GM10248 (cell line): ENCODE measurements at places on chromosomes 1 and 21.

DNA sequence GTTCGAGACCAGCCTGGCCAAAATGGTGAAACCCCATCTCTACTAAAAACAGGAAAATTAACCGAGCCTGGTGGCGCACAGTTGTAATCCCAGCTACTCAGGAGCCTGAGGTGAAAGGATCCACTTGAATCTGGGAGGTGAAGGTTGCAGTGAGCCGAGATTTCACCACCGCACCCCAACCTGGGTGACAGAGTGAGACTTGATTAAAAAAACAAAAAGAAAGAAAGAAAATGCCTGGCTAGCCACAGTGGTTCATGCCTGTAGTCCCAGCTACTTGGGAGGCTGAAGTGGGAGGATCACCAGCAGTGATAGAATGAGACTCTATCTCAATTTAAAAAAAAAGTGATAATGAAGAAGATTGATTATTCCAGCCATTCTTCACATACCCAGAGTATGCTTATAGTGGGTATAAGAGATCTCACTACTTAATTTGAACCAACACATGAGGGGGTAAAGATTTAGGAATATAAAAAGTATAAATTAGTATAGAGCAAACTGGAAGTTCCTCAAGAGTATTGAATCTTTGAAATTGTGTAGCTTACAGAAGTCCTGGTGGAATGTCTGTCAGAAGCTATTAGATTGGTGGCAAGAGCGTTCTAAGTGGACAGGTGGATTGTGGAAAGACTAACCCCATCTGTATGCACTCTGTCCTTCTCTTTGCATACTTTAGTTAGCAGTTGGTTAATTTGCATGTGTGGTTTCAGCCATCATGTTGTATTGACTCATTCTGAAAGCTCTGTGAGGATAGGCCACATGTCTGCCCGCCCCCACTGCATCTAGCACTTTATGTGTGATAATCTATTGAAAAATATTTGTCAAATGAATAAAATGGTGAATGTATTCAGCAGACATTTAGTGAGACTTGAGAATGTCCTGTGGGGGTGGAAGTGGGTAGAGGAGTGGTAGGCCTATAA lies 25.0 kb downstream of the RLF start:
- peak; percentile 76 for DNase-seq

DNA sequence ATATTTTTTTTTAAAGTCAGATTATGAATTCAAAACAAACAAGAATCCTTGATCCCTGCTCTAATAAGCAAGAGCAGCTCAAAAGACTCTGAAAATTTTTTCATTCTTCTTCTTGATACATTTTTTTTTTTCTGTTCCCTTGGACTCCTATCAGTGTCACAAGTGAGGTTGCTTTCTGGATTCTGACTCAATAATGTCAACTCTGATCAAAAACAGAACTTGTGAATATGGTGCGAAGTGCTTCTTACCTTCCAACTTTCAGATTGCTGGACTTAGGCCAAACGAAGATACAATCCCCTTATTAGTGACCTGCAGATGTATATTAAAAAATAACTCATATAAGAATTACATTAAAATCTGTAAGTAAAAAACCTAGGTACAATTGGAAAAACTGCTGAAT lies 136.1 kb downstream of the GPATCH2 start:
- DNase-seq, result peak; percentile 16

DNA sequence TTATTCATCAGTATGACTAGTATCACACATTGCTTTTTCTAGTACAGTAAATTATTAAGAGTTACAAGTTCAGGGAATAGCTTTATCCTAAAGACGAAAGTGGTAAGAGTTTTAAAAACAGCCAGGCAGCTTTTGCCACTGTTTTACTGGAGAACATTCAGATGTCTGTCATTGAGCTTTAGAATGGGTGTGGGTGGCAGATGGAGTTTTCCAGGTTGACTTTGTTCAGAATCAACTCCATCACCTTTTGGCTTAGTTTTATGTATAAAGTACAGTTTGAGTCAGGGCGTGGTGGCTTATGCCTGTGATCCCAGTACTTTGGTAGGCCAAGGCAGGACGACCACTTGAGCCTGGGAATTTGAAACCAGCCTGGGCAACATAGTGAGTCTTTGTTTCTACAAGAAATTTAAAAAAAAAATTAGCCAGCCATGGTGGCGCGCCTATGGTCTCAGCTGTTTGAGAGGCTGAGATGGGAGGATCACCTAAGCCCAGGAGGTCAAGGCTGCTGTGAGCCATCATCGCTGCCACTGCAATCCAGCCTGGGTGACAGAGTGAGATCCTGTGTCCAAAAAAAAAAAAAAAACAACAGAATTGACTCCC lies 29.9 kb upstream of the PLEKHM2 start:
- DNase-seq, result no peak

DNA sequence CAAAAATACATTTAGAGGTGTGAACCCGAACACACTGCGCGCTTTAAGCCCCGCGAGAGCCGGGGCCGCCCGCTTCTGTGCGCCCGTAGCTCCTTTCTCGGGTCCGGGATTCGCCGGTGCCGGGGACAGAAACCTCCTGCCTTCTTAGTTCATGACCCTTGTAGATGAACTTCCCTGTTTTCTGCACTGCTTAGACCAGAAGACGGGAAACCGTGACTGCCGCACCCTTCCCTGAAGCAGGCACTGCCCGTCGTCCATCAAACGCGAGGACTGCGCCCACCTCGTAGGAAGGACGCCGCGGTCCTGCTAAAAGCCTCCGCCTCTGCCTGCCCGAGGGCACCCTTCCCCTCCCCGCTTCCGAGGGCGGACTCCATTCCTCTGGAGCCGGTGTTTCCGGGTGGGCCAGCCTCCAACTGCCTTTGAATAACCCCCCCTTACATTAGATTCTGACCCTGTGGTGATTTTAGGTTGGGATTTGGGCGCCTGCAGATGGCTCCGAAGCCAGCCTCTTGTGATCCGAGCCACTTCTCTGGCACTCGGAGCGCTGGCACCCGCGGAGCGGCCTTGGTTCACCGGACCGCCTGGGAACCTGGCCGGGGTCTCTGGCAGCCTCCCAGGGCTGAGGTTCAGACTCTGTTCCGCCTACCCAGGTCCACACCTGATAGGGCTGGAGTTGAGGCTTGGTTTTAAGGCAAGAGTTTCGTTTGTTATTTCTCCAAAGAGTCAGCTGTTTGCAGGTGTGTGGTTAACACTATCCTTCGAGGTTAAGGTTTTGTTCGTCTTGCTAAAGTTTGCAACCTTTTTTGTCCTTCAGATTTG lies 1.2 kb upstream of the PTTG1IP start:
- DNase-seq, result no peak

DNA sequence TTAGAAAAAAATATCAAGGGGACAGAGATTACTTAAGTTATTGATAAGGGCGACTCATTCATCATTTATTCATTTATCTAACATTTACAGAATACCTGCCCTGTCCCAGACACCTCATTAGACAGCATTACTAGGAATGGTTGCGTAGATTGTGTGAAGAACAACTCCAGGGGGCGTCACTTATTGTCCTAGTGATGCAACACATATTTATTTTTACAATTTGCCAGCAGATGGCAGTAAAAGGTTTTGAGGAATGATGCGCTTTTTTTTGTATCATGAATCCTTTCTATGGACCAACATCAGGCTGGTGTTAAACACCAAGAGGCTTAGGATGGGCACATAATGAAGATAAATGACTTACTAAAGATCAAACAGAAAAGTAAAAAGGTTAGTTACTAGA lies 5.5 kb downstream of the NCAM2 start:
- no peak for DNase-seq
